Lung (tissue), 17 donors: ENCODE measurements at places on chromosomes 1 and 21. TPM values are rescaled to one million over a fixed set of nuclear protein-coding genes. Genes with fewer than 3 reads are reported as not detected.

DNA sequence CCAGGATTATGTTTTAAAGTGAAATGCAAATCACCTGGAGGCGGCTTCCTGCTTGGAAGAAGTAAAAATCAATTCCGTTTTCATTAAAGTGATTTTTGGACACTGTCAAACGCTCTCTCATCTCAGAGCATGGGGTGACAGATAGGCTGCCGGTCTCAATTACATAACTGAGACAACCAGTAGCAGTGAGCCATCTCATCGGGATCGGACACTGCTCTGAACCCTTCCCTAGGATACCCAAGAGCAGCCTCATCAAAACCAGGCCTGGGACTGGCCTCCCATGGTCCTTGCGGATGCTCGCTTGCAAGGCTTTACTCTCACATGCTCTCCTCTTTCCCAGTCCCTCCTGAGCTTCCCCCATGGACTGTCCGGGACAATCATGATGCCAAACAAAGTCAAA is 12.1 kb downstream of the KCND3 start:
- H3K4me1 ChIP-seq = peaks cover 6% of the 10 kb centered on the region
- no peaks in the 10 kb centered on the region for H3K36me3 ChIP-seq
- no peak for DNase-seq
- H3K27me3 ChIP-seq = peaks cover 8% of the 10 kb centered on the region

- H3K4me3 ChIP-seq = no peak overlapping the region
- no peak overlapping the region for H3K27ac ChIP-seq
- H3K27me3 ChIP-seq = no peaks in the 10 kb centered on the region
- peaks cover 26% of the 10 kb centered on the region for H3K4me1 ChIP-seq
- H3K36me3 ChIP-seq = no peaks in the 10 kb centered on the region
These were observed 101.7 kb downstream of the NEK7 start for GRCh38 chr1:198258491-198258890.

- H3K27ac ChIP-seq = peak overlapping the region; percentile 24
- peak; percentile 63 for DNase-seq
- no peaks in the 10 kb centered on the region for H3K27me3 ChIP-seq
These were observed 27.7 kb upstream of the PTGFRN start for GRCh38 chr1:116881879-116882520.

DNA sequence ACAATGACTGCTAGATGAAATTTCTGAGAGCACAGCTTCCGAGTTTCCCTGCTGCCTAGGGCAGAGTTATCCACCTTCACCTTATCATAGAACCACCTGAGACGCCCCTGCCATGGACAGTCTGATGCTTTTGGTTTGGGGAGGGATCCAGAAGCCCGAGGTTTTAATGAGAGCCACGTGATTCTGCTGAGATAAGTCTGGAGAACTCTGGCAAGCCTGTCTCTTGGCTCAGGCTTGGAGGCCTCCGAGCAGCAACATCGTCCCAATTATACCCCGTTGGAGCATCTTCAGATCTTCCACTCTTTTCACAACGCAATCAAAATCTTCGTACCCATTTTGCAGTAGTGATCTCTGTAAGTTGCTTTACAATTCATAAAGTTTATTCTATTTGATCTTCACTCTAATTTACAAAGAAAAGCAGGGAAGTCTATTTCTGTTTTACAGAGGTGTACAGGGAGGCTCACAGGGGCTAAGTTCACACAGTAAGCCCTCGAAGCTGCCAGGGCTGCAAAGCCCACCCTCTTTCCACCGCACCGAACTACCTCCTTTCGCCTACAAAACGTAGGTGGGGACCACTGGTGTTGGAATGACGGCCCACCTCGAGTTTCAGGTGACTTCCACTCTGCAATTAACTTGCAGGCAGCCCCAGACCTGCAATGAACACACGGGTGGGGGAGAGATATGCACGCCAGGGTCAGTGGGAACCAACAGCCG is 513 bp upstream of the HHAT start:
- peak overlapping the region; percentile 96 for H3K27ac ChIP-seq
- DNase-seq = peak; percentile 66
- no peaks in the 10 kb centered on the region for H3K27me3 ChIP-seq
- H3K4me3 ChIP-seq = peak overlapping the region; percentile 66

DNA sequence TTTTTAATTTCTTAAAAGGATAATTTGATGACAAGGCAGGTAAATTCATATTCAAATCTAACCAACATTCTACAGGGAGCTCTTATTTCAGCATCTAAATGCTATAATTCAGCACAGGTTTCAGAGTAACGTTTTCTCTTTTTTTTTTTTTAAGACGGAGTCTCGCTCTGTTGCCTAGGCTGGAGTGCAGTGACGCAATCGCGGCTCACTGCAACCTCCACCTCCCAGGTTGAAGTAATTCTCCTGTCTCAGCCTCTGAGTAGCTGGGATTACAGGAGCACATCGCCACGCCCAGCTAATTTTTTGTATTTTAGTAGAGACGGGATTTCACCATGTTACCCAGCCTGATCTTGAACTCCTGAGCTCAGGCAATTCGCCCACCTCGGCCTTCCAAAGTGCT is 66.5 kb downstream of the EIF4G3 start:
- H3K27me3 ChIP-seq = no peaks in the 10 kb centered on the region
- no peak for DNase-seq
- peaks cover 4% of the 10 kb centered on the region for H3K36me3 ChIP-seq
- no peak overlapping the region for H3K27ac ChIP-seq
- no peaks in the 10 kb centered on the region for H3K4me1 ChIP-seq

- peaks cover 2% of the 10 kb centered on the region for H3K4me1 ChIP-seq
- peaks cover 19% of the 10 kb centered on the region for H3K27me3 ChIP-seq
- DNase-seq = no peak
These were observed 31.7 kb upstream of the CAMTA1 start for GRCh38 chr1:6753320-6754140.

DNA sequence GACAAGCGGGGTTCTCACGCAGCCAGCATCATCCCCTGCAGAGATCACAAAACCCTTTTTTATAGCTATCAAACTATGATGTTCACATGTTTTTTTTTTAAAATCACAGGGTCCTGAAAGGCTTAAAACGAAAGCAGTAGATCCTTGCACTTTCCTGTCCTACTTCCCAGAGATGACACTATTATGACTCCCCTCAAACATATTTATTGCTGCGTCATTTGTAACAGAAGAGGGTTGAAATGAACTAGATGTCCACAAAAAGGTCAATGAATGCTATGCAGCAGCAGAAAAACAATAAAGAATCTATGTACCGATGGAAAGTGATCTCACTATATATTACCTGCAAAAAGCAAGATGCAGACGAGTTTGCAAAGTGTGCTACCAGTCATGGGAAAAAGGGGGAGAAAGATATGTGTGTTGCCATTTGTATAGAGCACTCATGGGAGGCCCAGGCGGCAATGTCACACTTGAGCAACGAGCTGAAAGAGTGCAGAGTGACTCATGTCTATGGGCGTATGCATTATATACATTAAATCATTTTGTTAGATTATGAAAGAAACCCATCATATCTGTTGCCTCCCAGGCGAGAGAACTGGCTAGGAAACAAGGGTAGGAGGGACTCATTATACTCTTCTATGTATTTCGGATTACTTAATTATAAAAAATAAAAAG is 68.9 kb upstream of the PARP1 start:
- DNase-seq = no peak
- H3K27me3 ChIP-seq = no peaks in the 10 kb centered on the region
- no peak overlapping the region for H3K4me3 ChIP-seq
- H3K36me3 ChIP-seq = no peaks in the 10 kb centered on the region
- no peaks in the 10 kb centered on the region for H3K4me1 ChIP-seq

DNA sequence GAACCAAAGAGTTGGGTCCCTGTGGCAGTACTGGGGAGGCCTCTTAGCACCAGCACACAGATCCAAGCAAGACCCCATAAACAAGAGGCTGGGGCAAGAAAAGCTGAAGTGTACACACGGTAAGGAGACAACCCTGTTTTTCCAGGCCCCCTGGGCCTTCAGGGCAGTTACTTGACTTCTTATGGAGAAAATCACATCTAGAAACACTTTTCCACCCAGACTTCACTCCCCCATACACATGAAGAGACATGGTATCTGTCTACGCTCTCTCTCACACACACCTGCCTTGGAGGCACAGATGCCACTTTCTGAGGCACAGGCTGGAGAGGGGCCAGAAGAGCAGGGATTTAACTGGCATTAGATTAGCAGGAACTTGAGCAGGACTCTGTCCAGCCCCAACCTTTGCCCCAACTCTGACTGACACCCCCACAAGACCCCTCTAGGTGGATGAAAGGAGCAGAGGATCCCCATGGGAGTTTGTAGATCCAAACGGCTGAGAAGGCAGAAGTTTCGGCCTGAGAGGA is 2.2 kb downstream of the CERS2 start:
- no peaks in the 10 kb centered on the region for H3K27me3 ChIP-seq
- H3K27ac ChIP-seq = peak overlapping the region; percentile 92
- H3K36me3 ChIP-seq = peaks cover 7% of the 10 kb centered on the region

- no peaks in the 10 kb centered on the region for H3K4me1 ChIP-seq
- no peak overlapping the region for H3K27ac ChIP-seq
- no peaks in the 10 kb centered on the region for H3K27me3 ChIP-seq
These were observed 26.7 kb downstream of the CCDC18 start for GRCh38 chr1:93207211-93207610.

DNA sequence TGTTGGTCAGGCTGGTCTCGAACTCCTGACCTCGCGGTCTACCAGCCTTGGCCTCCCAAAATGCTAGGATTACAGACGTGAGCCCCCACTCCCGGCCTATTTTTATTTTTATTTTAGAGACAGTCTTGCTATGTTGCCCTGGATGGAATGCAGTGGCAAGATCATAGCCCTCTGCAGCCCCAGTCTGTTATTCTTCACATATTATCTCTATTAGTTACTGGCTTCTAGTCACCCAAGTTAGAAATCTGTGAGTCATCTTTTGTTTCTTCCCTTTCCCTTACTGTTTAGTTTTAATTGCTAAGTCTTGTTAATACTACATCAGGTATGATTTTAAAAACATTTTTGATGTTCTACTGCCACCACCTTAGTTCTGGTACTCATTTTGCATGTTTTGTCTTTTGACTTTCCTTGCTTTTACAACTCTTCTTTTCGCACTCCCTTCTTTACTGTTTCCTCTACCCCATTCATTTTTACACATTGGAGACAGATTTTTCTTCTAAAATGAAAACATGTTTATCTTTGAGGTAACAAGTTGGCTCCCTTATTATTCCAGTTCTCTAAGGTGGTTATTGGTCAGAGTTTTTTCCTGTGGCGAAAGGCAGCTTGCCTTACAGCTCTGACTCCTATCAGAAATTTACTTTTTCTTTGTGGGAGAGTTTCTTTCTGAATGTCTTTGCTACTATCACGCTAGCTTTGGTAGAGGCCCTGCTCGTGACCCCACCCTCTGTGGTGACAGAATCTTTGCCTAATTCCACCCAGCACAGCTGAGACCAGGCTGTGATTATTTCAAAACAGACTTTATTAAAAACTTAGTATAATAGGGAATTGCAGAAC is 19.5 kb downstream of the ZMYM4 start:
- peaks cover 4% of the 10 kb centered on the region for H3K36me3 ChIP-seq
- no peak overlapping the region for H3K27ac ChIP-seq
- no peak overlapping the region for H3K4me3 ChIP-seq
- no peaks in the 10 kb centered on the region for H3K4me1 ChIP-seq
- no peak for DNase-seq
- H3K27me3 ChIP-seq = no peaks in the 10 kb centered on the region

- H3K4me1 ChIP-seq = no peaks in the 10 kb centered on the region
- H3K27ac ChIP-seq = no peak overlapping the region
- no peaks in the 10 kb centered on the region for H3K36me3 ChIP-seq
These were observed 252.4 kb upstream of the DUSP10 start for GRCh38 chr1:221994274-221994698.

DNA sequence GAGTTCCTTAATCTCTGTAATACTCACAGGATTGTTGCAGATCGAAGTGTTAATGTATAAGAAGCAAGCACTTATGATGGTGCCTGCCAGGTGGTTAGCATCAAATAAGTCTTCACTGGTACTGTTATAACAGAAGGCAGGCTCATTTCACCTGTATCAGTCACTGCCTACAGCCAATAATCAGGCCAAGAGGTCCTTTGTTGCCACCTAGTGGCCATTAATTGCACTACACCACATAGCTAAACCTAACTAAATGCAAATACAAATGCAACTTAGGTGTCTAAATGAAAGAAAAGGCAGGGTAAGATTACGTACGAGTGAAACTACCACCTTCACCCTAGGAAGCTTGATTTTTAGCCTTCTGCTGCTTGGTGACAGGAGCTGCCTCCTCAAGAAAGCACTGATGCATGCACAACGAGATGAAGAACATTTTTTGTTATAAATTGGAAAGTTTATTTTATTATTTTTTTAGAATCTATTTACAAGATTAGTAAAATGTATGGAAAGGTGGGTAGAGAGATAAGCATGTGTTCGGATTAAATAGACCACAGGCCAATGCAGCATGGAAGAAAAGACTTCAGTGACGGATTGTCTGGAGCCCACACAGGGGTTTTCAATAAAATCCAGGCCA is 334.8 kb upstream of the CAMK1G start:
- H3K27ac ChIP-seq = no peak overlapping the region
- H3K4me1 ChIP-seq = peaks cover 3% of the 10 kb centered on the region
- DNase-seq = peak; percentile 71
- no peaks in the 10 kb centered on the region for H3K27me3 ChIP-seq

GRCh38 chr1:190658907-190659306 is 181.2 kb upstream of the BRINP3 start:
- H3K27ac ChIP-seq = no peak overlapping the region
- H3K36me3 ChIP-seq = no peaks in the 10 kb centered on the region
- no peak overlapping the region for H3K4me3 ChIP-seq
- DNase-seq = no peak
- no peaks in the 10 kb centered on the region for H3K27me3 ChIP-seq

DNA sequence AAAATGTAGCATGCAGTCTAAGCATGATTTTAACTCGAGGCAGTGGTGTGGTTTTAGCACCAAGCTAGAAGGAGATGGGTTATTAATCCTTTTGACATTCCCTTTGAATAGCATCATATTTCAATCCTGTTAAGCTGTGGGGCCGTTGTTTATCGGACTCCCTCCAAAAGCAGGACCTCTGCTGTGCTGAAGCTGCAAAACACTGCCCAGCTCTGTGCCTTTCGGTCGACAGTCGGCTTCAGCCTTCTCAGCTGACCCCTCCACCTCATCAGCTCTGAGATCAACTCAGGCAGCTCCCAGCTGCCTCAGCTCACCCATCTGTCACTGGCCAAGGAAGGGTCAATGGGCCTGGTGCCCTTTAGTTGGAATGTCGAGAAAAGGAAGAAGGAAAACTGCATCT is 95.5 kb downstream of the KAZN start:
- no peak overlapping the region for H3K4me3 ChIP-seq
- DNase-seq = peak; percentile 71
- H3K4me1 ChIP-seq = peaks cover 19% of the 10 kb centered on the region
- H3K27ac ChIP-seq = no peak overlapping the region
- H3K27me3 ChIP-seq = no peaks in the 10 kb centered on the region
- H3K36me3 ChIP-seq = no peaks in the 10 kb centered on the region

DNA sequence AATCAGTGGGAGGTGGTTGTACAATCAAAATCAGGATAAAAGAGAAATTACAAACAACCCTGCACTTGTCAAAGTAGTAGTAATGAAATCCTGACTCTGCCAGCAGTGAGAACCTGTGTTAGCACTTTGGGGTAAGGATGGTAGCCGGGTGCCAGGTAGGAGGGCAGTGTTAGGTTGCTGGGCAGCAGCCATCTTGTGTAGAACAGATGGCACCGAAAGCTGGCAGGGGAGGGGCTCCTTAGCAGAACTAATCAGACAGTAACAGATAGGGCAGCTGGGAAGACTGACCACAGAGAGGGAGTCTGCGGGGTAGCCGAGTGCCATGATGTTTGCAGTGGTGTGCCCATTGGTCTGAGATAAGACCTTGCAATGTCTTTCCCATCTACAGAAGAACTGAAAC is 137.3 kb downstream of the SDCCAG8 start:
- DNase-seq = no peak
- no peak overlapping the region for H3K27ac ChIP-seq
- H3K4me1 ChIP-seq = no peaks in the 10 kb centered on the region
- H3K27me3 ChIP-seq = no peaks in the 10 kb centered on the region
- no peaks in the 10 kb centered on the region for H3K36me3 ChIP-seq

The OVAAL gene
- total RNA-seq = not detected

The VWA5B1 gene
- 0.40 TPM for total RNA-seq

The LGR6 gene
- 4.1 TPM for total RNA-seq

The OSCP1 gene
- 28.6 TPM for total RNA-seq

The MYOC gene
- 0.83 TPM for total RNA-seq

The C1orf226 gene
- 7.9 TPM for total RNA-seq

The NBPF14 gene
- 28.0 TPM for total RNA-seq

The SLC6A9 gene
- total RNA-seq = 9.8 TPM
